ENCODE measurements at places on chromosomes 4 and X. TPM values are rescaled to one million over a fixed set of nuclear protein-coding genes. Genes with fewer than 3 reads are reported as not detected.

GRCh38 chr4:124883632-124884031 lies 171.1 kb upstream of the ANKRD50 start:
- no peaks in the 10 kb centered on the region for H3K27me3 ChIP-seq
- no peak overlapping the region for H3K27ac ChIP-seq
- no peaks in the 10 kb centered on the region for H3K36me3 ChIP-seq
- no peak overlapping the region for H3K4me3 ChIP-seq

The SSX3 gene
- not detected for total RNA-seq

GRCh38 chr4:23991444-23991843 lies 101.6 kb upstream of the PPARGC1A start:
- no peak overlapping the region for H3K4me3 ChIP-seq
- H3K27ac ChIP-seq = no peak overlapping the region
- no peaks in the 10 kb centered on the region for H3K4me1 ChIP-seq
- DNase-seq = no peak
- H3K36me3 ChIP-seq = no peaks in the 10 kb centered on the region

DNA sequence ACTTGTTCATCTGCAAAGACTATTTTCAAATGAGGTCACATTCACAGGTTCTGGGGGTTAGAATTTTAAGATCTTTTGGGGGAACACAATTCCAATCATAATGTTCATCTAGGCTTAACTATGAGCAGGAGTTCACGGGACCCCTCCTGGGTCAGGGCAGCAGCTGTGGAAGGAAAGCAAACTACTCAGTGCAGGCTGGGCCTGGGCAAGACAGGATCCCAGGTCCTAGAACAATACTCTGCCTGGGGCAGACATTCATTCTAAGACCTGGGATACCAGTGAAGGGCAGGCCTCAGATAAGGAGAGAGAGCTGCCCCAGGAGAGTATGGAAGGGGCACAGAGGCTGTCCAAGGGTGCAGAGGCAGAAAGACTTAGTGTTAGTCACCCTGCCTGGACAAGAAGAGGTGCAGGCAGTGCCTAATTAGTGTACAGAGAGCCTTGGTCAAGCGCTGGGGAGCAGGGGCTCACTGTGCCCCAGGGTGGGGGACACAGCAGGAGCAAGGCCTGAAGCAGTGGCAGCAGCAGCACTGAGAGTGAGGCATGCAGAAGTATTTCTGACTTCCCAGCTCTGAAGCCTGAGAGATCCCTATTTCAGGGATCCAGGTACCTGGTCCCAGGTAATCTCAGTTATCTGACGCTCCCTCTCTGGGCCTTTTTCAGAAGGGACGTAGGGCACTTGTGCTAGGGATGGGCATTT lies 123.0 kb upstream of the MAMLD1 start:
- H3K36me3 ChIP-seq = no peaks in the 10 kb centered on the region
- no peak for DNase-seq
- H3K27ac ChIP-seq = no peak overlapping the region

The KIAA0232 gene
- total RNA-seq = 15.9 TPM

The GAGE1 gene
- not detected for total RNA-seq

- peak; percentile 96 for DNase-seq
- H3K36me3 ChIP-seq = peaks cover 51% of the 10 kb centered on the region
- no peaks in the 10 kb centered on the region for H3K27me3 ChIP-seq
- no peak overlapping the region for H3K4me3 ChIP-seq
- H3K27ac ChIP-seq = peak overlapping the region; percentile 80
- peaks cover 14% of the 10 kb centered on the region for H3K4me1 ChIP-seq
Observed at GRCh38 chr4:54281054-54281766, 52.1 kb downstream of the PDGFRA start.

- peaks cover 20% of the 10 kb centered on the region for H3K36me3 ChIP-seq
- H3K4me1 ChIP-seq = no peaks in the 10 kb centered on the region
- no peaks in the 10 kb centered on the region for H3K27me3 ChIP-seq
- no peak overlapping the region for H3K4me3 ChIP-seq
- no peak overlapping the region for H3K27ac ChIP-seq
Observed at GRCh38 chr4:1375761-1376322, 28.8 kb downstream of the UVSSA start.

DNA sequence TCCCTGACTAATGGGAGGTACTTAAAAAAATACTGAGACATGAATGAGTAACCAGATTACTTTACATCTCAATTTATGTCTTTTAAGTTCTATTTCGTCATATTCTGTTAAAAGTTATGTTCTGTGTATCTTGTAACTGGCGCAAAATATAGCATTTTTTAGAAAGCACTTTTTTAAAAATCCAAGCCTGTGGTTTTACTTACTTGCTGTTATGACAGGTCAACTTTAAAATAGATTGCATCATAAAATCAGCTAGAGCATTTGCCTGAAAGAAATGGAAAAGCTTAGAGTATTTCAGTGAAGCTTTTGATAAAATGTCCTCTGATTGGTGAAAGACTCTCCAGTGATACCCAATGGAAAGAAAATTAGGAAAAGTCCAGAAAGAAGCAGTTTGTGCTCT lies 1892.3 kb upstream of the TENM3 start:
- H3K4me1 ChIP-seq = no peaks in the 10 kb centered on the region
- no peak overlapping the region for H3K27ac ChIP-seq
- no peaks in the 10 kb centered on the region for H3K36me3 ChIP-seq
- no peak overlapping the region for H3K4me3 ChIP-seq
- no peaks in the 10 kb centered on the region for H3K27me3 ChIP-seq
